ENCODE measurements at places on chromosomes 2 and 18.

DNA sequence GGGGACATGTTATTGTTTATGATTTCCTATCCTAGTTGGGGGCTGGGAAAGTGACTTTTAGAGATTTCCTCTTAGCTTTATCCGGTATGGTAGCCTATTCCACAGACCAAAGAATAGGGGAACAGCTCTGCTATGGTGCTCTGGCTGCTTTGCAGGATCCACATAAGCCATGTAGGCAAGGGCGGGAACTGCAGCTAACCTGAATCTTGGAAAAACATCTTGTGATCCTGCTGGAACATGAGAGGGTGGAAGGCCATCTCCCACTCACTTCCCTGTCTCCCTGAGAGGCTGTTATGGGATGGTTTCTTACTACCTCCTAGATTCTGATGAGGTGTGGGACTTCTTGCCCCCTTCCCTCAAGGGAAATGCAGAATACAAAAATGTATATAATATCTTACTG is 2.0 kb upstream of the DARS1 start:
- DNase-seq: no peak

GRCh38 chr2:44450806-44451205 is 89.1 kb downstream of the CAMKMT start:
- no peak for DNase-seq

DNA sequence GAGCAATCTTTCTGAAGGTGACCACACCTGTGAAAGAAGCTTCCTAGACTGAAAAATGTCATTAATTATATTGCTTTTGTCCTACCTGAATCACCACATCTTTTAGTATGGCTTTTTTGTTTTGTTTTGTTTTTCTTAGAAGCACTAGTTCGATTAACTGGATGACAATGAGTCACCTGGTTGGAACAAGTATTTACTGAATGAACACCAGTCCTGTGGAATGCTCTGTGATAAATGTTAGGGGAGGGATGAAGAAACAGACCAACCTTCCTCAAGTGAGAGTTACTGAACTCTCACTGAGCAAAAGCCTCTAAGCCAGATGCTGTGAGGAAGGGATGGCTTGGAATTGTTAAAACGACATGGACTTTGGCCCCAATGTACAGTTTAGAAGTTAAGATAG is 26.8 kb upstream of the DCC start:
- no peak for DNase-seq

- no peak for DNase-seq
These were observed 11.2 kb downstream of the FAP start for GRCh38 chr2:162232027-162232426.

DNA sequence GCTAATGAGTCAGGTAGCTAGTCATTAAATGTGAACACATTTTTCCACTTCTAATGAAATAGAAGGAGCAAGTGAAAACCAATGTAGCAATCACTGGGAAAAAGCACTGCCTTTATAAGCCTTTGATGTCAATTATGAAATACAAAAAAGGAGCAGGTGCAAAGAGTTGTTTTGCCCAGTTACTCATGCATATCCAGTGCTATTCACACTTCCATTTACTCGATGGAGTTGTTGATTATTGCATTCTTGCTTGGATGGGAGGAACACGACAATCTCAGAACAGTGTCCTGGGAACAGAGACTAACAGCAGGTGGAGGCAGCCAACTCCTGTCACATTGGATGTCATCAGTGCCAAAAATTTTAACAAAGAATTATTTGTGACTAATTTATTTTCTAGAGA is 372.5 kb downstream of the CBLN2 start:
- DNase-seq: no peak

DNA sequence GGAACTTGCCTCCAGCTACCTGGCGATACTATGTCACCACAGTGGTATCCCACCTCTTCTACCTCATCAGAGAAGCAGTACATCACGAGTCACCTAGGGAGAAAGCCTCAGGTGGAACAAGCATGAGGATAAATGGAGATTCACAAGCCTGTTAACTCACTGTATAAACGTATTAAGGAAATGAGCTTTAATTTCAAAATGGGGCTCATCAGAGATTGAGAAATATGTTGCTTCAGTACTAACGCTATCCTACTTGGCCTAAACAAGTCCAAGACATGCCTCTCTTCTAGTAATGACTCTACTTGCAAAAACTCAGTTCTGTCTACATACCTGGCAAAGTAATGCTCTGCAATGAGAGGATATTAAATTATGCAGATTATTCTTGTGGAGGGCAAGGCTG is 4.3 kb downstream of the SLC39A6 start:
- no peak for DNase-seq

DNA sequence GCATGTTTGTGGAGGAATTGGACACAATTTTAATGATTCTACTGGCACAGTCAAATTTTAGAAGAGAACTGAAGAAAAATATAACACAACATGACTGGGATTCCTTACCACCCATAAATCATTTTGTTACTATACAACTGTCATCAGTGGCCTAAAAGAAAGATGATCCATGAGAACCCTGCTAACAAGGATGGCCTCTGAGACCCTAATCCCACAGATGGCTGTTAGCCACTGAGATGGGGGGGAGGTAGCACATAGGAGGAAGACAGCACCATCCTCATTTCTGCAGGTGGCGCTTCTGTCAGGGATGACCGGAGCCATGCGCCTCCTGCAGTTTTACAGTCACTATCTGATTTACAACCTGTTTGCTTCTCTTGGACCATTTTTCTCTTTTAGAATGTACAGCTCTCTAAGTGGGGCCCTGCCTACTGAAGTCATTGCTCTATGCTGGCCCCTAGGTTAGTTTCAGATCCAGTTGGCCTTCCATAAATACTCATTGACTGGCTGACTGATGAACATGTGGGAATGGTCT is 279.8 kb downstream of the NAPG start:
- DNase-seq: no peak

DNA sequence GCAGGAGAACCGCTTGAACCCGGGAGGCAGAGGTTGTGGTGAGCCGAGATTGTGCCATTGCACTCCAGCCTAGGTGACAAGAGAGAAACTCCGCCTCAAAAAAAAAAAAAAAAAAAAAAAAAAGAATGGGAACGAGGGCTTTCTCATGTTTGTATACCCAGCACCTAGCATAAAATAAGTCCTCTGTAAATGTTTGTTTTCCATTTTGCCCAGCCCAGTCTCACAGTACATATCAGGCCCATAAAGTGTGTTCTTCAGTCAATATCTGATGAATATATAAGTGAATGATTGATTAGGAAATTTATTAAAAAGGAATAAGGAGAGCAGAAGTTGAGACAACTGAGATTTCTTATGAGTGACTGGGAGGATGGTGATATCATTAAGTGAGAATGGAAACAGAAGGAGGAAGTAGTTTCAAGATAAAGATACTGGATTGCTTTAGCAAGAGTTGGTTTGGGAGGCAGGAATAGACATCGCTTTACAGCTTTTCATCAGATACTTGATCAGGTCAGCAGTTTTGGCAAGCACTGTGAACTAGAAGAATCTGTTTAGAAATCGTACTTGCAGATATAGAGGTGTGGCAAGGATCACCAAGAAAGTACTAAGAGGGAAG is 327.5 kb downstream of the KIAA1328 start:
- DNase-seq: no peak

DNA sequence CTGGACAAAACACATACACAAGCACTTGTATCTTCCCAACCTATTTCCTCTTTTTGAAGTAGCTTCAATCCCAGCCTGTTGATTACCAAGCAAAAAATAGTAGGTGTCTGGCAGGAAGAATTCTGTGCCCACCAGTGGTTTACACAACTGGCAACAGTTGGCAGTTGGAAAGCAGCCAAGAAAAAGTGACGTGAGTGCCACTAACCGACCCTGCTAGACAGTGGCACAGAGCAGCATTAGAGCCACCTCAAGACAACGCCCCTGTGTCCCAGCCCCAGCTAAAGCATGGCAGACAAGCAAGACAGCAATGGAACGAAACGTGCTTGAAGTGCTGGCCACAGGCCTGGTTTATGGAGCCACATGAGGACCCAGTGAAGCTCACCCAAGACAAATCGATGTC is 379.6 kb downstream of the FBXO15 start:
- DNase-seq: no peak

DNA sequence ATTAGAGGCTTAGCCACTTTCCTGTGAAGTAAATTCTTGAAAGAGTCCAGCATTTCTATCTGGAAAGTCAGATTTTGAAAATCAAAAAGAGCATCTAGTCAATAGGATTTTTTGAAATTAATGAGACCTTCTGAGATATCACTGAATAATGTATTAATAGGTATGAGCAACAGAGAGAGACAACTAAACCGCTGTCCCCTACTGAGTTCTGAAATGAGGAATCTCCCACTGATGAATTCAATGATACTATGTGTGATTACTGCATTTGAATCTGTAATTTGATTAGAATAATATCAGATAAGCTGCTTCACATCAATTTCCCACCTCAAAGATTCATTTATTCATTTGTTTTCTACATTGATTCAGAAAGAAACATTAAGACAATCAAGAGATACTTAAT is 252.8 kb downstream of the TMX3 start:
- no peak for DNase-seq

DNA sequence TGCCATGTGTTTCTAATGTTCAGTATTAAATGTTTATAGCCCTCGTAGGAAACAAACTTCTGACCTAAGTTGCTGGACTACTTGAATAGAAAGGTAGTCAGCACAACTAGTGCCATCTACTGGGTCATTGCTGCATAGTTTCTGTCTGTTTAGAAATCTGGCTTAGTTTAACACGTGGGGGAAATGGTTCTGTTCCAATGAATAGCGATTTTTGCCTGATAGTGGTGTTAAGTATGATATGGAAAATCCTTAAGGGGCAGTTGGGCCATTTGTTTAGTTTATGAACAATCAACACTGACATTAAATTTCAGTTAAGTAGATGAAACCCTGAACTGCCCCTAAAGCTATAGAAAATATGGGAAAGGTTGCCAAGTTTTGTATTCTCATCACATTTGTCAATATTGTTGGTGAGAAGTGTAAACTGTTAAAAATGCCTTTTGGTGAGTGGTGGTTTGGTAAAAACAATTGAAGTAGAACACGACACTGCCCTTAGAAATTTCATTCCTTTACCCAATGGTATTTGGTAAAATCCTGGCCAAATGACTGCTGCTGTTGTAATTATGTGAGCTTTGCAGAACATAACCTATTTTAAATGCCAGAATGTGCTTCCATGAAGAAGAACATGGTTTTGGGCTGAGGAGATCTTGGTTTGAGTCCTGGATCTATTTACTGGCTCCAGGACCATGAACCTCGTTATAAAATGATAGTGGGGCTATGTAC is 13.2 kb downstream of the NABP1 start:
- peak; percentile 55 for DNase-seq

GRCh38 chr18:21949326-21950015 is 208.9 kb downstream of the MIB1 start:
- DNase-seq: no peak

DNA sequence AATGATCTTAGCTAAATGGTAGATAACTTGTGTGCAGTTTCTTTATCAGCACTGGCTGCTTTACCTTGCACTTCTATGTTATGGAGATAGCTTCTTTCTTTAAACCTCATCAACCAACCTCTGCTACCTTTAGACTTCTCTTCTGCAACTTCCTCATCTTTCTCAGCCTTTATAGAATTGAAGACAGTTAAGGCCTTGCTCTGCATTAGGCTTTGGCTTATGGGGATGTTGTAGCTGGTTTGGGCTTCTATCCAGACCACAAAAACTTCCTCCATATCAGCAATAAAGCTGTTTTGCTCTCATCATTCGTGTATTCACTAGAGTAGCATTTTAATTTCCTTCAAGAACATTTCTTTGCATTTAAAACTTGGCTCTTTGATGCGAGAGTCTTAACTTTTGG is 123.7 kb downstream of the PIK3C3 start:
- no peak for DNase-seq

DNA sequence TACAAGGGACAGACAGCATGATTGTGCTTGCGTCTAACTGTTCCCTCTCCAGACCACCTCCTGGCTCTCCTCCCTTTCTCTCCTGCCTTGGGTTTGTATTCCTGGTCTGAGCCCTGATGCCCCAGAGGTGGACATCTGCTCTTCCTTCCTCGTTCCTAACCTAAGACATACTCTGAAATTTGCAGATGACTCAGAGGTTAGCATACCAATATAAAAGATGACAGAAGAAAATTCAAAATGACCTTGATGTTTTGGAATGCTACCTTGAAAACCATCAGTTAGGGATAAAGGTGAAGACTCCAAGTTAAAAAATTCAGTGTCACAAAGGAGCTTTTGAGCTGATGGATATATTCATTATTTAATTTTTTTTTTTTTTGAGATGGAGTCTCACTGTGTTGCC is 12.9 kb downstream of the SMYD1 start:
- DNase-seq: no peak

- no peak for DNase-seq
These were observed 115.0 kb downstream of the MREG start for GRCh38 chr2:215898363-215898762.

DNA sequence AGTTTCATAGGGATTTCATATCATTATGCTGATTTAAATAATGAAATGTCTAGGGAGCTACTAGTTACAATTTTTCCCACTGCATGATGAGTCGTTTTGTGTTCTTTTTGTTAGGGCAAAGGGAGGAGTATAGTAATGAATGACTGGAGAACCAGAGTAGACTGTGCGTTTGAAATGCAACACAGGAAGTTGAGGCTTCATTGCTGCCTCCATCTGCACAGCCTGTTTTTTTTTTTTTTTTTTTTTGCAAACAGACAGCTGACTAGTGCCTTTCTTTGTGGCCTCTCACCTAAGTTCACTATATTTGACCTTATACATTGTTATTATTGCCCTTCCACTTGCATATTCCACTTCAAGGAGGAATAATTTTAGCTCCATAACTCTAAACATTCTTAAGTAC is 286.7 kb upstream of the LRRTM1 start:
- DNase-seq: no peak

DNA sequence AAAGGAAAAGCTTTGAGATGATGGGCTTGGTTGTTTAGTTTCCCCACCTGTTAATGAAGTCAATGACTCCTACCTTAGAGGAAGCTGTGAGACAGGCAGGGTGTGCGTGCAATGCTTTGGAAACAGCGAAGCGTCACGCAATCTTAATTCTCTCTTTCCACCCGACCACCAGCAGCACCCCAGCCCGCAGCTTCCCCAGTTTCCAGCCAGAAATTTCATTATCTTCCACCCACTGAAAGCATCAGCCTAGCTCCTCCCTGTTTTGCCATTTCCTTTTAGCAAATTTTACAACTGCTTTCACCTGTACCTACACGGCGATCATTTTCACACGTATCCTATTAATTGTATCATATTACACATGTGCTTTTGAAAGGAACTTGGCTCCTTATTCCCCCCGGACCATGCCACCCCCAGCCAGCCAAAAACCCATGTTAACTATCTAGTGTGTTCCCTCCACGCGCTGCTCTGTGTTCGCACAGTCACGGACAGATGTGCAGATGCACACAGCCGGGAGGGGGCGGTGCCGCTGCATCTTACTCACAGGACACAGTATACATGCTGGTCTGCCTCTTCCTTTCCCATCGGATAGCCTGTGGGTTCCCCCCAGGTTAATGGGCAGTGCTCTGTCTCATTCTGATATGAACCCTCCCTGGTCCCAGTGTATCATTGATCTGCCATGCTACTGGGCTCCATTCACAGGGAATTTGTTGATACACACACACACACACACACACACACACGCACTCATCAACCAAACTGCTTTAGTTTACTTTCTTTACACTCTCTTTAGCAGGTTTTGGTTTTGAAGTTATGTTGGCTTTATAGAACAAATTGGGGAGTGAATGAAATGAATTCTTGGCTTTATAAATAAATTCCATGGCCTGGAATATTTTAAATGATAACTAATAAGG is 22.4 kb downstream of the CYP27C1 start:
- DNase-seq: peak; percentile 67

GRCh38 chr2:72926368-72926767 is 9.0 kb downstream of the EMX1 start:
- no peak for DNase-seq

All from endothelial cell (in vitro differentiated cells).